ENCODE measurements at places on chromosomes 1 and 21. TPM values are rescaled to one million over a fixed set of nuclear protein-coding genes. Genes with fewer than 3 reads are reported as not detected.

PAPPA2 gene
- 64.4 TPM for polyA plus RNA-seq

HTR6 gene
- 1.4 TPM for polyA plus RNA-seq

CBR3 gene
- polyA plus RNA-seq: 0.89 TPM

RUNX3 gene
- 0.69 TPM for polyA plus RNA-seq

CR1L gene
- 1.4 TPM for polyA plus RNA-seq

MAB21L3 gene
- 1.1 TPM for polyA plus RNA-seq

All from right renal cortex interstitium (tissue), 3 donors.